ENCODE measurements at places on chromosomes 16 and 17.

GRCh38 chr16:6861135-6861814 is 471.4 kb upstream of the RBFOX1 start:
- DNase-seq: no peak

GRCh38 chr16:73572135-73572828 is 524.4 kb upstream of the ZFHX3 start:
- DNase-seq: no peak

- DNase-seq: no peak
Measured at GRCh38 chr16:85265161-85265784, 153.0 kb upstream of the CIBAR2 start.

- DNase-seq: no peak
Measured at GRCh38 chr17:31527606-31528005, 136.1 kb downstream of the RAB11FIP4 start.

DNA sequence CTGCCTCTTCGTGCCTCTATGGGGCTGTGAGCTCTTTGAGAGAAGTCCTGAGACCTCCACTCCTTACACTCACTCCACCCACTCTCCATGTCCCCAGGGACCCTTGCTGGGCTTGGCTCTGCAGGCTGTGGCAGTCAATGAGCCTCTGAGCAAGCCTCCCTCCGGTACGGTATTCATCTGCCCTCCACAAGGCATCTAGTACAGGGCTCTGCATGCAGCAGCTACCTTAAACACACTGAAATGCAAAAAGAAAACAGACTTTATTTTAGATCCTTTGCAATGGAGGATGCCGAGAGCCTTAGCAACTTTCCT is 38.9 kb upstream of the SMPD3 start:
- DNase-seq: no peak

- DNase-seq: no peak
Measured at GRCh38 chr16:84514295-84514873, 9.9 kb upstream of the MEAK7 start.

DNA sequence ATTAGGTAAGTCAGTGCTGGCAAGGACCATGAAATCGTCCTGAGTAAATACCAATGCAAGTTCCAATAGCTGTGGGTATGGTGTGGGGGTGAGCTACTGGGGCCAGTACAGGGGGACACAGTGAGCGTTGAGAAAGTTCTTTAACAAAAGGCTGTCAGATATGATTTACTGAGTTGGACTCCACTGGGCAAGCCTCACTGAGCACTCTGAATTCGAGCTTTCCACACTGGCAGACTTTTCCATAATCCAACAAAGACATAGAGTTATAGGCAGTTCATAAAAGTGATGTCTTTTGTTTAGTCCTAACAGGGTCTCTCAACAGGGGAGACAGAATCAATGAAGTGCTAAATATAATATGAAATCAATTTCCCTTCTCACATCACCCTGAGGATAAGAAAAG is 489.0 kb downstream of the KCNJ2 start:
- no peak for DNase-seq

DNA sequence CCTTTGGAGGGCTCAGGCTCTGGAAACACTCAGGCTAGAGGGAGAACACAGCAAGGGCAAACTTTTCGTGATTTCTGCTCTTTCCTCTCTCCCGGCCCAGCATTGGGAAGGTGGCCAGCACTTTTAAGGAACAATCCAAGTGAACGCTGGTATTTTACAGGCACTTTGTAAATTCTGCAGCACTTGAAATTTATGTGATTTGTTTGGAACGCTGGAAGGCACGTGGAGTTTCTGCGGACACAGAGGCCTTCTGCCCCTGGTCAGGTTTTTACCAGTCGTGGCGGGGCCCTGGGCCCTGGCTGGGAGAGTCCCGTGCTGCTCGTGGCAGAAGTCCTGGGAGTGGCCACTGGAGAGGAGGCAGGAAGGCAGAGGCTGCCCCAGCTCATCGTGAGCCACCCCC is 188.6 kb downstream of the ENGASE start:
- no peak for DNase-seq

- DNase-seq: no peak
Measured at GRCh38 chr17:6752068-6752909, 3.6 kb upstream of the XAF1 start.

- DNase-seq: no peak
Measured at GRCh38 chr17:57447357-57447989, 191.2 kb downstream of the MSI2 start.

GRCh38 chr17:77644181-77645071 is 314.1 kb upstream of the TNRC6C start:
- no peak for DNase-seq

- DNase-seq: no peak
Measured at GRCh38 chr17:49753959-49754391, 10.0 kb downstream of the FAM117A start.

GRCh38 chr17:82927661-82928601 is 88.1 kb upstream of the ZNF750 start:
- no peak for DNase-seq

DNA sequence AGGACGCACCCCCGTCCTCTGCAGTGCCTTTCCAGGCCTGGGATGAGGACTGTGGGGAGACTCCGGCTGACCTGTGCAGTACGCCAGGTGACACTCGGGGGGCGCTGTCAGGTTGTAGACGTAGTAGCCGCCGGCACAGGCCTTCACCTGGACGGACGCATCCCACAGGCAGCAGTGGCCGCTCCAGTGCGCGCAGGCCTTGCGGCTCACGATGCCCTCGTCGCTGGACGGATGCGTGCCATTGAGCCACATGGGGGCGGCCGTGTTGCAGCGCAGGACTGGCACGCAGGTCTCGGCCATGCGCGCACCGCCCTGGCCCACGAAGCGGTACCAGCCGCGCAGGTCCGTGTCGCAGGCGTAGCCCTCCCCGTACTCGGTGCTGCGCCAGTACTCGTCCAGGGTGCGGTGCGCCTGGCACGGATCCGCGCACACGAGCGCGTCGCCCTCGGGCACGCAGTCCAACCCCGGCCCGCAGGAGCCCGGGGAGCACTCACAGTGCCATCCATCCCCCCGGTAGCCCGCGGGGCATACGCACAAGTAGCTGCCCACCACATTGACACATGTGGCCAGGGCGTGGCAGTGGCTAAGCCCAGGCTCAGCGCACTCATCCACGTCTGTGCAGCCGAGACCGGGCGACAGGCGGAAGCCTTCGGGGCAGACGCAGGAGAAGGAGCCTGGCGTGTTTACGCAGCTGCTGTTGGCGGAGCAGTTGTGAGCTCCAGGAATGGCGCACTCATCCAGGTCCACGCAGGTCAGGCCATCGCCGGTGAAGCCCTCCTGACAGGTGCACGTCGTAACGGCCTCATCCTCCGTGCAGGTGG is 3.9 kb downstream of the UMOD start:
- no peak for DNase-seq

- no peak for DNase-seq
Measured at GRCh38 chr16:78211946-78212345, 112.5 kb downstream of the WWOX start.

DNA sequence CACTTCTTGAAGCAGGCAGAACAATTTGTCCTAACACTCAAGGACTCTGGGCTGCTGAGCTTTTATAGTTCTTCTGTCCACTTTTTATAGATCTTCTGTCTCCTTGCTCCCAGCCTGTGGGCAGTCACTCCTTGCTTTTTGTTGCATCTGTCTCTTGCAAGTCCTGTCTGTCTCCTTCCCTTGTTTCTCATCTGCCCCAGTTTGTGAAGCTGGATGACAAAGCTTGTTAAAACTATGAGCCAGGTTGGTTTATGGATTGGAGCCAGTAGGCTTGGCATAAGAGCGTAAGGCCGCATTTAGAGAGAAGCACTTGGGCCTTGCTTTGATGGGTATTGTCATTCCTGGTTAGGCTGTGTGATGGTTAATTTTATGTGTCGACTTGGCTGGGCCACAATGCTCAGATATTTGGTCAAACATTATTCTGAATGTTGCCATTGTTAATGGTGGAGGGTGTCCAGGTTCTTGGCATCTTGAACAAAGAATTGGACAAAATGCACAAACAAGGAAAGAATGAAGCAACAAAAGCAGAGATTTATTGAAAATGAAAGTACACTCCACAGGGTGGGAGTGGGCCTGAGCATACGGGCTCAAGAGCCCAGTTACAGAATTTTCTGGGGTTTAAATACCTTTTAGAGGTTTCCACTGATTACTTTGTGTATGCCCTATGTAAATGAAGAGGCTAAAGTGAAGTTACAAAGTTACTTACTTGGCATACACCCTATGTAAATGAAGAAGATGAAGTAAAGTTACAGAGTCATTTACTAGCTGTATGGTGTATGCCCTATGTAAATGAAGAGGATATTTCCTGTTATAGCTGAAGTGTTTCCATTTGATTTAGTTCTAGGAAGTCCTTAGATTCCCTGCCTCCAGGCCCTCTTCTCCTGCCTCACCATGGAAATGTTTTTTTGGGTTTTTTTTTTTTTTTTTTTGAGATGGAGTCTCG is 8.0 kb upstream of the CPPED1 start:
- no peak for DNase-seq

DNA sequence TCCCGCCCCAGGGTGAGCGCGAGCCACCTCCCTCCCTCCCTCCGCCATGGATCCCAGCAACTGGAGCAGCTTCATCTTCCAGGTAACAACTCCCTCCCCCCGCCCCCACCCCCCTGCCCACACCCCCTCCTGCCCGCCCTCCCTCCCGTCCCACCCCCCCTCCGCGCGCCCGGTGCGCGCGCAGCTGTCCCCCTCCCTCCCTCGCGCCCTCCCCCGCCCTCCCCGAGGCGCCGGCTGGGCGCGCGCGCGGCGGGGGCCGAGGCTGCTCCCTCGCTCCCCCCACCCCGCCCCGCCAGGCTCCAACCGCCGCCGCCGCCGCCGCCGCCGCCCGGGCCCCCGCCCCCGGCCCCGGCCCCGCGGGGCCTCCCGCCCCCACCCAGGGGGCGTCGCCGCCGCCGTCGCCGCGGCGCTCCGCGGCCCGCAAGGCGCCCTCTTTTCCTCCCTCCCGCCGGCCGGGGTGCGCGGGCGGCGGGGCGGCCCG is at the start of gene MAZ:
Gene MAZ (plus strand): TSS at position 431 of the 481 bp plus-strand sequence. CDS start 173 bp downstream, outside the sequence.
- DNase-seq: no peak

DNA sequence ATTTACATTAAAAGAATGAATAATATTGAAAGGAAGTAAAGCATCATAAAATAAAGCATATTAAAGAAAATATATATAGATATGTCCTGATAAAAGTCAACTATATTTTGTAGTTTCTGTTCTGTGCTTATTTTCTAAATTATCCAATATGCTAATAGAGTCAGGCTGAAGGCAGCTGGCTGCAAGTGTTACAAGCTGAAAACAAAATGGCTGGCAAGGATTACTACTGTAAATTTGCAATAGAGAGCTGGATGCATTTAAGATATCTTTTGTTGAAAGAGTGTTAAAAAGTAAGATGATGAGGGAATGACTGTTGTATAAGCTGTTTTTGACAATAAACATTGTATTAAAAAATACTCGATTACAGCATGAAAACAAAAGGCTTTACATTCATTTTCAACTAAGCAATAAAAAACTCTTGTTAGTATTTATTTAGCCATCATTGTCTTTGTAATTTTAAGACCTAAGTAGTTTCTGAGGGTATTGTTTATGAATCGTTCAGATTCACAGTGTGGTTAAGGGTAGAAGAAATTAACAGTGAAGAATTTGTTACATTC is 76.3 kb downstream of the TANC2 start:
- DNase-seq: no peak

- no peak for DNase-seq
Measured at GRCh38 chr16:28158136-28158535, 53.6 kb downstream of the XPO6 start.

- no peak for DNase-seq
Measured at GRCh38 chr17:8359769-8360168, 16.7 kb downstream of the KRABD2 start.

DNA sequence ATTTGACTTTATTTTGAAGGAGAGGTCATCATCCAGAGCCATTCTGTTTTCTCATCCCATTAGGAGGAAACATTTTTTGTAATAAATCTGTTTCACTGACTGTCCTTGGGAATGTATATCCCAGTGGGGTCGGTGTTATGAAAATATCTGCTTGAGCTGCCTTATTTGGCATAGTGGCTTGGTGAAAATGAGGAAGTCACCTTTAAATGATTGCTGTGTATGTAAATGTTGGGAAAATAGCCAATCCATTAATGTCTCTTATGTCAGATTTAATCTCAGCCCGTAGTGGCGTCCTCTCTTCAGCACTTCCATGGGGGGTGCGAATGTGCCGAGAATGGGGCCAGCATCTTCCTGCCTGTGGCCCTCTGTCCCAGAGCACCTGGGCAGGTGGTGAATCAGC is 57.6 kb downstream of the BANP start:
- DNase-seq: no peak

DNA sequence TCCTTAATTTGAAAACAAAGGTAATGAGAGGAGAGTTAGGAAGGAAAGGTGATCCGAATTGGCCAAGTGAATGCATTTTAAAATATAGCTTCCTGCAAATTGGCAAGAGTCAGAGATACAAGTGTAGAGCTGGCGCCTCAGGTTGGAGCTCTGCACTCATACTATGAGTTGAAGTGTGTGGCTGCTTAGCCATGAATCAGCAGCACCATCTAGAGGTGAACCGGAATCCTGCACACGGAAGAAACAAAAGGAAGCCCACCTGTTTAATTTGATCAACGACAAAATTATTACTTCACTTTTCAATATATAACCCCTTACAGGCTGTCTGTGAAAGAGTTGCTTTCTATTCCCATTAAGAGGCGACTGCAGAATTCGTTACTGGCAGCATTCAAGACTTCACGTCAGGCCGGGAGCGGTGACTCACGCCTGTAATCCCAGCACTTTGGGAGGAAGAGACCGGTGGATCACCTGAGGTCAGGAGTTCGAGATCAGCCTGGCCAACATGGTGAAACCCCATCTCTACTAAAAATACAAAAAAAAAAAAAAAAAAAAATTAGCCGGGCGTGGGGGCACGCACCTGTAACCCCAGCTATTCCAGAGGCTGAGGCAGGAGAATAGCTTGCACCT is 1253.7 kb upstream of the CDH8 start:
- no peak for DNase-seq

DNA sequence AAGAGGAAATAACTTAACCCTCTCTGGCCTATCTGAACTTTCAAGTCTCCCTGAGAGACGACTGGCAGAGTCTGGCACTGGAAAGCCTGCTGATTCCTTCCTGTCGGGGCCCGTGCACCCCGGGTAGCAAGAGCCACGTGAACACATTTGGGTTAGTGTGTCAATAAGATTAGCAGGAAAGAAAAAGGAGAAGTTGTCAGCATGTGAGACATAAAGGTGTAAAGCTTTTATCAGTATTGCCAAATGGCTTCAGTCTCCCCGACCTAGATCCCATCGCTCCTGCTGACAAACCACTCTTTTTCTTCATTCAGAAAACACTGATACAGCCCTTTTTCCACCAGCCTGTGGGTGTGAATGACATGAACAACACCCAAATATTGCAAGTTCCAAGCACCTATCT is 74.4 kb downstream of the CCT6B start:
- no peak for DNase-seq

- no peak for DNase-seq
Measured at GRCh38 chr16:54063279-54063773, 223.3 kb downstream of the IRX3 start.

Data from CD4-positive, alpha-beta T cell treated with Interleukin-6 for 4 hours (primary cell).